ENCODE measurements at places on chromosomes 7 and 10.

DNA sequence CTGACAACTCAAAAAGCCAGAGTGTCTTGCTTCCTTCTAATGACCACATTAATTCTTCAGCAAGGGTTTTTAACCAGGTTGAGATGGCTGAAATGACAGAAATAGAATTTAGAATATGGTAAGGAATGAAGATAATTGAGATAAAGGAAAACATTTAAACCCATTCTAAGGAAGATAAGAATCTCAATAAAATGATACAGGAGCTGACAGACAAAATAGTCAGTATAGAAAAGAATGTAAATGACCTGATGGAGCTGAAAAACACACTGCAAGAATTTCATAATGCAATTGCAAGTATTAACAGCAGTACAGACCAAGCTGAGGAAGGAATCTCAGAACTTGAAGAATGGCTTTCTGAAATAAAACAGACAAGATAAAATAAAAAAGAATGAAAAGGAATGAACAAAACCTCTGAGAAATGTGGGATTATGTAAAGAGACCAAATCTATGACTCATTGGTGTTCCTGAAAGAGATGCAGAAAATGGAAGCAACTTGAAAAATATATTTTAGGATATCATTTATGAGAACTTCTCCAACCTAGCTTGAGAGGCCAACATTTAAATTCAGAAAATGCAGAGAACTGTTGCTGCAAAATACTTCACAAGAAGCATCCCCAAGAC lies 87.1 kb downstream of the SAMD9 start:
- no peak for DNase-seq

- no peak for DNase-seq
Observed at GRCh38 chr10:101235766-101236165, 6.5 kb upstream of the LBX1 start.

DNA sequence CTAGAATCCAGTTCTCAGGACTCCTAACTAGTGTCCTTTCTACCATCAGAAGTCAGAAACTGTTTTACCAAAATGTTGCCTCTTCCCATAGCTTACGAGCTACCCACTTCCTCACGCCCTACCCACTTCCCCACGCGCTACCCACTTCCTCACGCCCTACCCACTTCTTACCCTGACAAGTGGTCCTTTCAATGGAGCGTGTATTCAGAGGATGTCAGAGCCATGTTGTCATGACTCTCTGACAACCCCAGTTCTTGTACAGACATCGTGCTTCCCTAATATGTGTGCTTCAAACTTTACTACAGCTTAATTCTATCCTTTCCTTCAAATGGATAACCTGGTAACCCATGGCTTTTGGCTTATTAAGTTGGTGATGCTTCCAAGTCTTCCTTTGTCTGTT lies 84.8 kb upstream of the PHF14 start:
- peak; percentile 65 for DNase-seq

DNA sequence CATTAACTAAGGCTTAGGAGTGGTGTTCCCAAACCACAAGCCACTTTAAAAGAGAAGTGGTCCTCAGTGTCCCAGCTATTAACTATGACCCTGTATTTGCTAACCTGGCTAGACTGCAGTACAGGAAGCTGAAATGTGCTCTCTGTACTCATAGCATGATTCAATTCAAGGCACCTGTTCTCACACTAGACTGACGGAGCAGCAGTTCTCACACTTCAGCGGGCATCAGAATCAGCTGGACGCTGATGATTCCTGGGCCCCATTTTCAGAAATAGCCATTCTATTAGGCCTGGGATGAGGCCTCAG lies 24.5 kb upstream of the MSRB2 start:
- DNase-seq, result no peak

DNA sequence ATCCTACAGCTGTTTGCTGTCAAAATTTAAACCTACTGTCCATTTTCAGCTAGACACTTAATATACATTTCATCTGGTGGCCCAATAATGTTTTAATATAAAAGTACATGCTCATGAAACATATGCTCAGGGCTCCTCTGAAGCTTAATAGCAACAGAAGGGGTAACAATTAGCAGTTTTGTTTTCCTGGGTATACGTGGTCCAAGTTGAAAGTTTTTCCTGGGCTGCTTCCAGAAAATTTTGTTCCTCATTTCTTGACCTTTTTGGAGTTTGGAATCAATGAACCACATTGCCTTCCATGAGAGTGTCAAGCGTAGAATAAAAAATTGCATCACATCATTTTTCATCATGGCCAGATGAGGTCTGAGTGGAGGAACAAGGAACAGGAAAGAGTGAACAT lies 537.3 kb upstream of the MGMT start:
- no peak for DNase-seq

- no peak for DNase-seq
Observed at GRCh38 chr7:44222776-44223261, 22.0 kb downstream of the YKT6 start.

- DNase-seq, result no peak
Observed at GRCh38 chr10:71331736-71332135, 12.7 kb downstream of the SLC29A3 start.

DNA sequence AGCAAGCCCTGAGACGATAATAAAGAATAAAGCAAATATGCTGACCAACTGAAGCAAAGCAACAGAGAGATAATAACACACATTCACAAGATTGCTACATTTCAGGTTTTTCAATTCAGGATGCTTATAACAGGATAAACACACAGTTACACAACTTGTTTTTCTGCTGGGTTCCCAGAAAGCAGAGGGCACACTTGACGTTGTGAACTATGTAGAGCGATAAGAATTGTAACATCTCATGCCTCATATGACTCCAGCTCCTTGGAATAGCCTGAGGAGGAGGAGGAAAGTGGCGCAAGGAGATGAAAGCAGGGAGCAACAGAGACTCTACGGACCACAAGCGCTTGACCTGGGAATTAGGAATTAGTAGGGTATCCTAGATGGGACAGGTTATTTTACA lies 201.7 kb downstream of the SKAP2 start:
- no peak for DNase-seq

- DNase-seq, result no peak
Observed at GRCh38 chr7:114758661-114759227, 163.2 kb upstream of the MDFIC start.

GRCh38 chr7:143418681-143419458 lies 10.2 kb upstream of the EPHA1 start:
- no peak for DNase-seq

GRCh38 chr10:48235501-48235900 lies 39.0 kb downstream of the FRMPD2 start:
- DNase-seq, result no peak

DNA sequence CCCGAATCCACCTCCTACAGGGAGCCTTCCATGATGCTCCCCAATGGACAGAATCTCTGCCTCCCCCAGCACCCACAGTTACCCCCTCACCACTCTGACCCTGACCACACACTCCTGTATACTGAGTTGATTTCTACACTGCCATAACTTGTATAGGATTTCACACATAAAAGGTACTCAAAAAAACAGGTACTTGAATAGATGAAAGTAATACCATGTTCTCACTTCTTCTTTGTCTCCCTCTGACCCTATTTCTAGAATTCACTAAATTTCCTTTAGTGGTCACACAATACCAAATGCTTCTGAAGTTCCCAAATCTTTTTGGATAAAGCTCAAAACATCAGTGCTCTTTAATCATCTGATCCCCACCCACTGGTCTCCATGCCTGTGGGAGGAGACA lies 45.4 kb downstream of the HSPA12A start:
- DNase-seq, result peak; percentile 25

DNA sequence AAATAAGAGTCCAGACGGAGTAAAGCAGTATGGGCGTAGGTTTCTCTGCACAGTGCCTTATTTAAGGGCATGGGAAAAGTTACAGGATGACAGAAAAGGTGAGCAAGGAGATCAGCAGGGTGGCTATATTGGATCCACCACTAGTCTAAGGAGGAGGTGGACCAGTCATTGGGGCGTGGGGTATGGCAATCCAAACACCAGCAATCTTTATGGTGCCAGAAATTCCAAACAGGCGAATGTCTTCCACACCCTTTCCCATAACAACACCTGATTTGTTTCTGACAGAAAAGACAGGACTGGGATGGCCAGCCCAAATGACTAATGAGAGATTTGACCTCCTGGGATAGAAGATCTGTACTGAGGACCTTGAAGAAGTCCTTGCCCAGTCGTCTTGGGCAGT lies 181.8 kb upstream of the MBL2 start:
- no peak for DNase-seq

GRCh38 chr10:49612513-49613164 lies 1.2 kb upstream of the CHAT start:
- DNase-seq, result no peak

DNA sequence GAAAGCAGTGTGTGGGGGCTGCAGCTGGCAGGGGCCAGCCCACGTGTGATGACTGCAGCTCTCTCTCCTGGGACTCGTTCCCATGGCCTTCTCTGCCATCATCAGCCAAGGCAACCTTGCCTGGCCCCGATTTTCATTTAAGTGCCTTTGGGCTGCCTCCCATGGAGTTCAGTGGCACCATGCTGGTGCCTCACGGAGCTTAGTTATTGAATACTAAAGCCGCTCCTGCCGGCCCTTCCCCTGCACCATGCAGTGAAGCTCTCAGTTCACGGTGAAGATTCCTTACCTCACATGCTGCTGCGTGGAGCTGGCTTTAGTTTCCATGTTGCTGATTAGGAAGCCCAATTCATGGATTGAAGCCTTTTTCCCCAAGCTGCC lies 141.5 kb upstream of the EEPD1 start:
- DNase-seq, result no peak

DNA sequence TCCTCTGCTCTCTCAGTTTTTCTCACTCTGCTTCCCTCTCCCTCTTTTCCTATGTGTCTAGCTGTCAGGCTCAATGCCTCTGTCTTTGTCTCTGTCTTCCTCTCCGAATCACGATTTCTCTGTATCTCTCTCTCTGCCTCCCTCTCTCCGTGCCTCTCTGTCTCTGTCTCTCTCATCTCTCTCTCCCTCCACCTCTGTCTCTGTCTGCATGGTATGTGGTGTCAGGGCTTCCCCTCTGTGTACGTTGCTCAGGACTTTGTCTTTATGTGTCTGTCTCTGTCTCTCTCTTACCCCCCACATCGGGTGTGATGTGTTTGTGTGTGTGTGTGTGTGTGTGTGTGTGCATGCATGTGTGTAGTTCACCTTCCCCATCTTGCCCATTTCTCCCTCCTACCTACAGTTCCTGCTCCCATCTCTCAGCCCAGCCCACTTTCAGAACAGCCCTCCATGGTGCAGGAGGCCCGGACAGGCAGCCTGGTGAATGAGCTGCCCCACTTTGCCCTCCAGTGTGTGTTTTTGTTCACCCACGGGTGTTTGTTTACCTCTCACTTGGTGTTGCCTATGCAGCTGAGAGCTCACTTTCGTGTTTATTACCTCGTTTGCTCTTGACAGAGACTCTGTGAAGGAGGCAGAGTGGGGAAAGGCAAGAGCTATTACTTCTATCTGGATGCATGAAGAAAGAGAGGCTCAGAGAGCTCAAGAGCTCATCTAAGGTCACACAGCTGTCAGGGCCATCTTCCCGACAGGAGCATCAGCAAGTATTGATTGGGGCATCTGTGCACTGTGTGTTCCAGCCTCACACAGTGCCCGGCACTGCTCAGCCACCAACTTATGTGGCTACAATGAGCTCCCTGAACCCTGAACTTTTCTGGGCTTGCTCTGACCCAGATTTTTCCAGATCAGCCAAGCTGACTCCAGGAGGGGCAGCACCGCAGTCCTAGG lies 163.5 kb upstream of the ZMIZ1 start:
- DNase-seq, result no peak

All from MV-4-11 (cell line).